ENCODE measurements at places on chromosomes 5 and 9. TPM values are rescaled to one million over a fixed set of nuclear protein-coding genes. Genes with fewer than 3 reads are reported as not detected.

DNA sequence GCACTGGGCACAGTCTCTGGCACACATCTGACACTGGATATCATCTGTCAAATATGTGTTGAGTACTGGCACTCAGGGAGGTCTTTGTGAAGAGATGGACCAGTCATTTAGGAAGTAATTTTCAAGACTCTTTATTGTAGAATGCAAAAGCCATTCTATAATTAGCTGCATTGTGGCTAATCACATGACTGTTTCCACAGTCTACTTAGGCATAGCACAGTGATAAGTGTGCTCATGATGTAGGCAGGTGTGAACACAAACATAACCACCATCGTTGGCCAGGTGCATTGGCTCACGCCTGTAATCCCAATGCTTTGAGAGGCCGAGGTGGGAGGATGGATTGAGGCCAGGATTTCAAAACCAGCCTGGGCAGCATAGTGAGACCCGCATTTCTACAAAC is 62.2 kb downstream of the CFAP77 start:
- no peak for DNase-seq

DNA sequence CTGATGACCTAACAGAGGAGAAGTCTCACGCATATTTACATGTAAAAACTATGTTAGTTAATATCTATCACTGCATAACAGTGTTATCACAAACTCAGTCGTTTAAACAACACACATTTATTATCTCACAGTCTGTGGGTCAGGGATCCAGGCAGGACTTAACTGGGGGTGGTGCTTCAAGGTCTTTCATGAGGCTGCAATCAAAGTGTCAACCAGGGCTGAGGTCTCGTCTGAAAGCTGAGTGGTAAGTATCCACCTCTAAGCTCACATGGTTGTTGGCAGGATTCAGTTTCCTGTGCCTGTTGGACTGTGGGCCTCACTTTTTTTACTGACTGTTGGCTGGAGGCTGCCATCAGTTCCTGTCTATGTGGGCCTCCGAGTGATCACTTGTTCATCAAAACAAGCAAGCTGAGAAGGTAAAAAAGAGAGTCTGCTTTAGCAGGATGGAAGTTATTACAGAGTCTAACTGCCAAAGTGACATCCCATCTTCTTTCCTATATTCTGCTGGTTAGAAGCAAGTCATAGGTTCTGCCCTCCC is 188.6 kb downstream of the CARTPT start:
- no peak for DNase-seq

- DNase-seq = no peak
Observed at GRCh38 chr5:134451936-134452505, 40.3 kb upstream of the CDKN2AIPNL start.

DNA sequence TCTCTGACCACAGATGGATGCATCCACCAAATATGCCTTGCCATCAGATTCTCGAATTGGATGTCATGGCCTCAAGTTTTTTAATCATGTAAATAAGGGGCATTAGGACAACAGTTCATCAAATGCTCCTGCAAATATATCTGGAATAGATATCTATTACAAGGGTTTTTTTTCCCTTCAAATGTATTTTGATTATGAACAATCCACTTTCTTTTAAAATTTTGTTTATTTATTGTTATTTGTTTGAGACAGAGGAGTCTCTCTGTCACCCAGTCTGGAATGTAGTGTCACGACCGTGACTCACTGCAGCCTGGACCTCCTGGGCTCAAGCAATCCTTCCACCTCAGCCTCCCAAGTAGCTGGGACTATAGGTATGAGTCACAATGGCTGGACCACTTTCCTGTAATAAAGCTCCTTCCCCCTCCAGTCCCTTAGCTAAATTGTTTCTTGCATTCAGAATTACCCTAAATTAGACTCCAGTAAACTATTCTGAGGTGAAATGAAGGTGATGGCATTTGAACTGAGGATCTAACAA is 1412.1 kb downstream of the EFNA5 start:
- DNase-seq = no peak

- DNase-seq = no peak
Observed at GRCh38 chr9:83312537-83312936, 225.7 kb downstream of the FRMD3 start.

DNA sequence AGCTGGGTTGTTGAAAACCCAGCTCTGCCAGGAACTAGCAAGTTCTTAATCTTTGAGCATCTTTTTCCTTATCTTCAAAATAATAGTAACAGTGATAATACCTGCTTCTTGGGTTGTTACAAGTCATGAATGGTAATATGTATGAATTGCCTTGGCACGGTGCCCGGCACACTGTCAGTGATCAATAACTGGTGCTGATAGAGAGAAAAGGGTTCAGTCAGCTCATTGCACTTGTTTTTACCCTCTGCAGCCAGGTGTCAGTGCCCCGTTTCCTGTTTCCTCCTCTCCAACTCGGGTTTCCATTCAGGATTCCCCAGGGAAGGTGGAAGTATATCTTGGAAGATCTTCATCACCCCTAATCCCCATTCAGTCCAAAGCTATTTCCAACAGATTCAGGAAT is 15.8 kb upstream of the NIPAL4 start:
- no peak for DNase-seq

DNA sequence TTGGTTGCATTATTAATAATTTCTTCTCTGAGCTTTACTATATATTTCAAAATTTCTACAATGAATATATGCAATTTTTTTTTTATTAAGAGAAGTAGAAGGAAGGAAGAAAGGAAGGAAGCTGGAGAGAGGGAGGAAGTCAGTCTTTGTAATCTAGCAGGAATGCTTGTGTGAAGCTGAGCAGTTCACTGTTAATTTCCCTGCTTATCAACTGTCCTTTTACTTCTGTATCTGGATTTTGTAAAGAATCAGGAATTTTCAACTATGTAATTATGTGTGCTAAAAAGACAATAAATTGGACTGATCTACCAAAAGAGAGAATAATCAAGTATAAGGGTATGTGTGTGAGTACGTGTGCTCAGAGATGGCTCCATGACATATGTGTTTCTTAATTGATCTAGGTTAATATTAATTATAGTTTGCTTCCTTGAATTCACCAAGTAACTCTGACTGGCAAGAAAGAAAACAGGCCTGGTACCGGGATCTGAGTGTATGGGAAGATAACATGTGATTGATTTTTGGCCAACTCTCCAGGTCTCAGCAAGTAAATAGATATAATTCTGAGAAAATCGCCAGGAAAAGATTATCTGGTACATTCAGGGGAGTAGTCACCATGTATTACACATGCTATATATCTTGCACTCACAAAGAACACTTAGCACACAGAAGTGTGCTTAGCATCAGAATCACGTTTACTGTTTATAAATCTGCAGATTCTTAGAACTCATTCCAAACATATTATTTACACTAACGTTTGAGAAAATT is 1758.8 kb upstream of the WWC1 start:
- no peak for DNase-seq

STRBP gene
- total RNA-seq = 10.1 TPM

DNA sequence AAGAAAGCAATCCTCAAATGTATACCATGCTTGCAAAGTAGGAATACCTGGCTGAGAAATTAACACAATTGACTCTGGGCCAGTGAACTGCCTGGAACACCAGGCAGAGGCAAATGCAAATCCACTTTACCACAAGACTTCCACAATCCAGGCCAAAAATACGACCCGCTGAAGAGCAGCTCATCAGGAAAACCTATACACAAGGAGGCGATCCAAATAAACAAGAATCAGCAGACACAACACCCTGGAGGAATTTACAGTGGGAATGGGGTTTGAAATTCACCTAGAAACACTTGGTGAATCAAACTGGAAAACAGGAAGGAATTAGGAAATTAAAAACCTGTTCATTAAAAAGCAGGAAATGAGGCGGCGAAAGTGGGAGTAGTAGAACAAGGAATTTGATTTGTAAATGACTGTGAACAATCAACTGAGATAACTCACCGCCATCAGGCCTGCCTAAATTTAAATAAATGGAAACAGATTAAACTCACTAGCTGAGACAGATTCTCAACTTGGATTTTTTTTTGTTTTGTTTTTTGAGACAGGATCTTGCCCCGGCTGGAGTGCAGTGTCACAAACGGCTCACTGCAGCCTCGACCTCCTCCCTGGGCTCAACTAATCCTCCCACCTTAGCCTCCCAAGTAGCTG is 15.9 kb downstream of the CMBL start:
- DNase-seq = no peak

Measured in left lobe of liver (tissue), 2 donors.